ENCODE measurements at places on chromosomes 1 and 21.

- DNase-seq = no peak
Measured at GRCh38 chr1:151839457-151840403, at the start of gene C2CD4D. Gene C2CD4D, minus strand, starts transcription at chr1:151839820. Its CDS starts 831 bp downstream, at chr1:151838989.

- DNase-seq = peak; percentile 47
Measured at GRCh38 chr1:217562229-217562878, 68.5 kb downstream of the GPATCH2 start.

GRCh38 chr1:3033790-3034090, 12.5 kb downstream of the ACTRT2 start:
- no peak for DNase-seq

- DNase-seq = no peak
Measured at GRCh38 chr1:155769257-155769656, 80.4 kb downstream of the DAP3 start.

GRCh38 chr1:9385801-9386573, 93.3 kb downstream of the SPSB1 start:
- DNase-seq = no peak

GRCh38 chr1:6508816-6509189, 17.3 kb upstream of the PLEKHG5 start:
- no peak for DNase-seq

- no peak for DNase-seq
Measured at GRCh38 chr1:4736254-4736653, 81.8 kb downstream of the AJAP1 start.

DNA sequence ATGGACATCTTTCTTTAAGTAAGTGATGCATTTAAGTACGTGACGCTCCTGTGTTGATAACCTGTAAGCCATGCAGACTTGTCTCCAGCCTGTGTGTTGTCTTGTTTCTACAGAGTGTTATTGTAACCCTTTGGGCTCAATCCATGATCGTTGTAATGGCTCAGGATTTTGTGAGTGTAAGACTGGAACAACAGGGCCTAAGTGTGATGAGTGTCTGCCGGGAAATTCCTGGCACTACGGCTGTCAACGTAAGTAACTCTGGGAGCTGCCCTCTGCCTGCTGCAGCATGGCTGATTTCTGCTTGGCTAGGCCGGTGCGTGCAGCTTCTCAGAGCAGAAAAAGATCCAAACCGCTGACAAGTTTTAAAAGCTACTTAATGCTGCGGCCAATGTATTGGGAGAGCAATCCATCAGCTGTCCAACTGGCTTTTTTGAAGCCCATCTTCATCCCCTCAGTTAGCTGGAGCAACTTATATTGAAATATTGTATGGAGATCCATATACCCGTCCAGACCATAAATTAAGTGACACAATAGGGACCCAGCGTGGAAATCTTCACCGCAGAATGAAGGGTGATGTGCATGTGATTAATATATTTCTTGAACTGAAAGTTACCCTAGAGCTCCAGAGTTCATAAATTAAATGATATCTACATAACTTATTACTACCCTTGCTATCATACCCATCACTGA, 295.9 kb downstream of the NTNG1 start:
- no peak for DNase-seq

DNA sequence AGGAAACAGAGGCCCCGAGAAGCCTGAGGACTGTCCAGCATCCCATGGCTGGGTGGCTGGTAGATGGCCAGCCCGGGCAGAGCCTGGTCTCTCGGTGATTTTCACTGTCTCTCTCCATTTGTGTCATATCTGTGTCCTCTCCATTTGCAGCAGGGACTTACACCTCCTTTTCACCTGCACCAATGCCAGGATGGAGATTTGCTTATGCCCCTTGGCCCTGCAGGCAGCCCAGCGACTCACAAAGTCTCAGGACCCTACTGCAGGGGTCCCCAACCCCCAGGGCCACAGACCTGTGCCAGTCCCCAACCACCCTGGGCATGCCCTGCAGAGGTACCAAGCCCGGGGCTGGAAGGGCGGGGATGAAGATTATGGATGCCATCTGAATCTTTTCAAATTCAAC, 201.6 kb downstream of the RHOU start:
- DNase-seq = no peak

DNA sequence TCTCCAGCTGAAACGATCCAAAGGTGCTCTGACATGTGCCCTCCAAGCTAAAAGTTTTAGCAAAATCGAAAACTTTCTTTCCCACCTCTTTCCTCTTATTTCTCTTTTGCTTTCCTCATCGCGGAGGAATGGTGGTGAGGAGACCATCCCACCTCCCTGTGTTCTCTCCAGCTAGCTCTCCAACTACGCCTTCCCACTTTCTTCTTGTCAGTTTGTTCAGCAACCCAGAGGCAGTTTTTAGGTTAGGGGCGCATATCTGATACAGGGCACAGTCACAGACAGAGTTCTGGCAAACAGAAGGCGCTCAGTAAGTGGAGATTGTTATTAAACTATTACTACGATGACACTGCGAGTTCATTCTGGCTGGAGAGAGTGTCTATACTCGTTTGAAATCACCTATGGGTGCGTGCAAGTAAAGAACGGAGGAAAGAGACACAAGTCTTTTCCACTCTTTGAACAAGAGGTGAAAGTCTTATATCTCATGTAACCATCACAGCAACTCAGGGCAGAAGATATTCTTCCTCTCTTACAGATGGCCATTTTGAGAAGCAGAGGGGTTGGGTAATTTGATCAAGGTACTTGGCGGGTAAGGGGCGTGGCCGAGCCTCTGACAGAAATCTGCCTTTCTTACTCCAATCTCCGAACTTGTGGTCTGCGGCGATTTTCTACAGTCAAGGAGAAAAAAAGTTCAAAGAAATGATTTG, 13.9 kb downstream of the HLX start:
- no peak for DNase-seq

- no peak for DNase-seq
Measured at GRCh38 chr1:55524006-55524405, 308.8 kb upstream of the USP24 start.

DNA sequence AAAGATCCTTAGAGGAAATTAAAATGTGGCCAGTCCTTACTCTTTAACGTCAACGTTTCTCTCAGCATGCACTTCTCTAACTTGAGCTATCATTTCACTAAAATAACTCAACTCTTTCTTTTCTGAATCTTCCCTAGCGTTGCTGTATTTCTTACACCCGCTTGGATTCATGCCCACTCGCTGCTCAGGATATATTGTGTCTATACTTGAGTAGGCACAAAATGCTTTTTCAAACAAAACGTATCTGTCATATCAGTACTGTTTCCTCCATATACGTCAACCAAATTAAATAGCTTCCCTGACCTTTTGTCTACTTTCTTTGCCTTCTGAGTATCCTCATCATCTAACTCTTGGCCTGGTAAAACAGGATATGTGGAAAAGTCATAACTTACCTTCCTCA, 549.7 kb downstream of the SMYD3 start:
- no peak for DNase-seq

DNA sequence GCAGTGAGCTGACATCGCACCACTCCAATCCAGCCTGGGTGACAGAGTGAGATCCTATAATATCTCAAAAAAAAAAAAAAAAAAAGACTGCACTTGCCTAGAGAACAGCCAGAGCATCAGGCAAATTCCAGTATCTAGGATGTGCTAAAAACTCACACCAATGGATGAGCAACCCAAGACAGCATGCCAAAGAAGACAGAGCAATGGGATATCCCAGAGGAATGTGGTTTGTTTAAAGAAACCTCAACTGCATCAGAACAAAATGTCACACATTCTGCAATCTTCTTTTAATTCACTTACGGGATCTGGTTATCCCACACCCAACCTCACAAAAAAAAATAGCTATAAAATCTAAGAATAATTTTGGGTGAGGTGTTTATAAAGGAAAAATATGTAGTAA, 7.3 kb downstream of the KCNH1 start:
- DNase-seq = peak; percentile 11

GRCh38 chr1:38740487-38740886, 119.1 kb downstream of the RRAGC start:
- DNase-seq = no peak

DNA sequence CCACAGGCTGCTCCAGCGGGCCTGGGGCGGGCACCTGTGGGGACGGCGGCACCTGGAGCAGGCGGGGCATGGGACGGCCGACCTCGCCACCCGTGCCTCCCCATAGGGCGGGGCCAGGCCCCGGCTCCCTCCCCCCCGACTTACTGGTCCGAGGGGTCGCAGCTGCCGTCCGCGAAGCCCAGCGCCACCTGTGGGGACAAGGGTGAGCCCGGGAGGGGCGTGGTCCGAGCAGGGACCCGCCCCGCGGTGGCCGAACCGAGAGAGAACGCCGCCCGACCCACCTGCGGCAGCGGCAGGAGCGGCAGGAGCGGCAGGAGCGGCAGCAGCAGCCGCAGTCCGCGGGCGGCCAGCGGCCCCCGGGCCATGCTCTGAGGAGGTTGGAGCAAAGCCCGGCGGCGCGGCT, at the start of gene TMEM52:
Gene TMEM52 (minus strand): TSS at position 379 of the 403 bp plus-strand sequence. CDS start 14 bp downstream, at position 365.
- no peak for DNase-seq

GRCh38 chr1:40847023-40847745, 15.0 kb downstream of the CITED4 start:
- no peak for DNase-seq

DNA sequence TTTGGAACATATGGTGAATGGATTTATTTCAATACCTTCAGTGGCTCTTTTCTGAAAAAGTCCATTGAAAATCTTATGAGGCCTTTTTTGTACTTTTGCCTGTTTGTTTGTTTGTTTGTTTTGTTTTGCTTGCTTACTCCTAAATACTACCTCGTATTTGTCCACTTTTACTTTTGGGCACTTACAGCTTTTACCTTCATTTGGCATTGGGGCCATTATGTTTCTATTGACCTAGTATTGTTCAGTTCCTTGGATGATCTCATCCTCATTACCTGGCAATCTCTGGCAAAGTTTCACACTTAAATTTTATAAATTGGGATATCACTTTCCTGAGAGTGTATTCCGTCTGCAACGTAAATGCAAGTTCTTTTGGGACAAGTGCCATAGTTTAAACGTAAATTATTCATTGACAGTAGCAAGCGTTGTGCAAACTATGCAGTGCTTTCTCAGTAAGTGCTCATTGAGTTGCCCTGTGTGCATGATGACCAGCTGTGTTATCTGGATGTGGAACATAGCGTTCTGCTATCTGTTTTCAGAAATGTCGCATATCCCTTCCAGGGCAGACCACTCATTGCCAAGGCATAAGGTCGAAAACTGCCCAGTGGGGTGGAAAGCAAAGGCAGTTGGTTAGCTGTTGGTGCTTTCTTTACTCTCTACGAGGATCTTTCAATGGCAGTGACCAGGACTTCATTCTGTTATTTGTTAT, 51.1 kb downstream of the LRRC8D start:
- DNase-seq = no peak

DNA sequence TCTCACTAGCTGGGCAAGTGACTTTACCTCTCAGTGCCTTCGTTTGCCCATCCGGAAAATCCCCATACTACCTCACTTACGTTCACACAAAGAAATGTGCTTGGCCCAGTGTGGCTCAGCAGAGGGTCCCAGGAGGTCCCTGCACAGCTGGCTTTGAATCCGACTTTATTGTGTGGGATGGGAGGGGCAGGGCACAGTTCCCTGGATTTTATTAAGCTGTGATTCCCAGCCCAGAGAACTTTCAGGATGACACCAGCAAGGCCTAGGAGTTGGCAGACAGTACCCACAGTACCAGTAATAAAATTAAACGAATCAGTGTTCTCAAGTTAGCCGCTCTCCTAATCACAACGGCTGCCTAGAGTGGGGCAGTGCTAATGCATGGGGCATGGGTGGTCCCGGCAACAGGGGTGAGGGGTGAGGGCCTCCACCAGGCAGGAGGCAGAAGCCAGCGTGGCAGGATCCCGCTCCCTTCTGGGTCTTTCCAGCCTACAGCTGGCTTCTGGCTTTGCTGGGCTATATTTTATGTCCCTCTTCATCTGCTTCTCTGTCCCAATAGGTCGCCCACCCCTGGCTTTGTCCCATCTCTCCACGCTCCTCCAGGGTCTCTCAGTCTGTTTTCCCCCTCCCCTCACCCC, 74.9 kb downstream of the VWA5B1 start:
- no peak for DNase-seq

DNA sequence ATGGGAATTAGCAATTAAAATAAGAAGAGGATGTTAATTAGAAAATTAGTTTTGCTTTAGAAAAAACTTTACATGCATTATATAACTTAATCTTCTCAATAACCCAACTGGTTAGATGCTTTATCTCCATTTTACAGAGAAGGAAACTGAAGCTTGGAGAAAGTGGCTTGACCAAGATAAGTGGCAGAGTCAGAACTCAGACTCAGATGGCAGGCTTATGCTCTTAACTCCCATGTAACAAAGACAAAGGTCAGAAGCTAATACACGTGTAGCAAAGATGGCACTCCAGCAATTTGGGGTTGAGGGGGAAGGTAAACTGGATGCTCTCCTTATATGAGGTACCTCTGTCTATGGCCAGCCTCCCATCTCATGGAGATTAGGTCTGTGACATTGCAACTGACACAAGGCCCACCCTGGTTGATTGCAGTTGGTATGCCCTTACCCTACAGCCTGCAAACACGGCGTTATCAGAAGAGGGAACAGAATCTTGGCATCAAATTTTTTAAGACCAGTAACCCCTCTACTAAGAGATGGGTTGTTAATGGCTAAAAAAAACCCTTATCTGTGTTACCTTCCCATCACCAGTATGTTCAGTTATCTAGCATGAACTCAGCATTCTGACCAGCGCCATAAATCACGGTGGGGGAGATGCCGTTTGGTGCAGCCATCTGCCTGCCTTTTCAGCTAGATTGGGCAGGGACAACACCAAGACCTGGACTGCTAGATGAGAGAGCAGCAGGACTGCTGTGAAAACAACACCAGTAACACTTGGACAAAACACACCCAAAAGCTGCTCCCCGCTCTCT, 97.0 kb downstream of the UBR4 start:
- no peak for DNase-seq

- DNase-seq = no peak
Measured at GRCh38 chr1:64934115-64934877, 32.1 kb downstream of the JAK1 start.

DNA sequence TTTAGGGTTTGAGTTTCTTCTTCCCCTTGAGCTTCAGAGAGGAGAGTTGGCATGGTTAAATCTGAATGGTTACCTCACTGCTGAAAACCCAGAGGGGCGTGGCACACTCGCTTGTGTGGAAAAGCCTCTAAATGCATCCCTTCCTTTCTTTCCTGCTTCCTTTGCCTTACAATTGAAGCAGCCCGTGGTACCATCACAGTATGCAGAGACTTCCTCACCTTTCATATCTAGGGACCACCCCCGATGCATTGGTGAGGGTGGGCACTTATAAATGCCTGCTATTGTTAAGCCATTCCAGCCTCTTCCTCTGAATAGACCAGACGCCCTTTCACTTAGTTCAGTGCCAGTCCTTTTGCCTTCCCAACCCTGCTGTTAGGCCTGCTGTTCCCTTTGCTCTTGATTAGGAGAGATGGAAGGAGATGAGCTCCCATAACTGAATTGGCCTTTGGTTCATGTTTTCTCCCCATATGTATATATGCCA, 21.9 kb upstream of the LAX1 start:
- DNase-seq = no peak

DNA sequence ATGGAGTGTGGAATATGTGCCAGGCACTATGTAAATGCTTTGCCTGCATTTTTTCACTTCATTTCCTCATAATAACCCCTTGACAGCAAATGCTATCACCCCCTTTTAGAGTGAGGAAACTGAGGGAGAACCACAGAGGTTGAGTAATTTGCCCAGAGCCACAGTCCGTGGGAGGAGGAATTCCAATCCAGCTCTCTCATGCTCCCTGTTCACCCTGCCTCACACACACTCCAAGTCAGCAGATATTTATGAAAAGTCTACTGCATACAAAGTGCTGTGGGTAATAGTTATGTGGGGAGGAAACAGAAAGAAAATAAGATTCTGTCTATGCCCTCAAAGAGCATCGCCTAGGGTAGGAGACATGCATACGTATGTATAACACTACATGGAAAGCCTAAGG, 30.9 kb upstream of the RBM15 start:
- peak; percentile 52 for DNase-seq

Measured in hepatic stellate cell (primary cell).